ENCODE measurements at places on chromosomes 13 and 19.

DNA sequence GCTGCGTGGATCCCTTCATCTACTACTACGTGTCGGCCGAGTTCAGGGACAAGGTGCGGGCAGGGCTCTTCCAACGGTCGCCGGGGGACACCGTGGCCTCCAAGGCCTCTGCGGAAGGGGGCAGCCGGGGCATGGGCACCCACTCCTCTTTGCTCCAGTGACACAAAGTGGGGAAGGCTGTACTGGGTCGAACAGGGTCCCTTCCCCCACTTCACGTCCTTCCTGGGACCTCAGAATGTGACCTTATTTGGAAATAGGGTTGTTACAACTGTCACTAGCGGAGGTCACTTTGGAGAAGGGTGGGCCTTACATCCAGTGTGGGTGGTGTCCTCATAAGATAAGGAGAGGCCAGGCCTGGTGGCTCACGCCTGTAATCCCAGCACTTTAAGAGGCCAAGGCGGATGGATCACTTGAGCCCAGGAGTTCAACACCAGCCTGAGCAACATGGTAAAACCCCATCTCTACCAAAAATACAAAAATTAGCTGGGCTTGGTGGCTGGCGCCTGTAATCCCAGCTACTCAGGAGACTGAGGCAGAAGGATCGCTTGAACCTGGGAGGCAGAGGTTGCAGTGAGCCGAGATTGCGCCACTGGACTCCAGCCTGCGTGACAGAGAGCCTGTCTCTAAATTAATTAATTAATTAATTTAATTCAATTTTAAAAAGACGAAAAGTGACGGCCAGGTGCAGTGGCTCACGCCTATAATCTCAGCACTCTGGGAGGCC is 1.8 kb downstream of the F2RL3 start:
- DNase-seq = no peak

DNA sequence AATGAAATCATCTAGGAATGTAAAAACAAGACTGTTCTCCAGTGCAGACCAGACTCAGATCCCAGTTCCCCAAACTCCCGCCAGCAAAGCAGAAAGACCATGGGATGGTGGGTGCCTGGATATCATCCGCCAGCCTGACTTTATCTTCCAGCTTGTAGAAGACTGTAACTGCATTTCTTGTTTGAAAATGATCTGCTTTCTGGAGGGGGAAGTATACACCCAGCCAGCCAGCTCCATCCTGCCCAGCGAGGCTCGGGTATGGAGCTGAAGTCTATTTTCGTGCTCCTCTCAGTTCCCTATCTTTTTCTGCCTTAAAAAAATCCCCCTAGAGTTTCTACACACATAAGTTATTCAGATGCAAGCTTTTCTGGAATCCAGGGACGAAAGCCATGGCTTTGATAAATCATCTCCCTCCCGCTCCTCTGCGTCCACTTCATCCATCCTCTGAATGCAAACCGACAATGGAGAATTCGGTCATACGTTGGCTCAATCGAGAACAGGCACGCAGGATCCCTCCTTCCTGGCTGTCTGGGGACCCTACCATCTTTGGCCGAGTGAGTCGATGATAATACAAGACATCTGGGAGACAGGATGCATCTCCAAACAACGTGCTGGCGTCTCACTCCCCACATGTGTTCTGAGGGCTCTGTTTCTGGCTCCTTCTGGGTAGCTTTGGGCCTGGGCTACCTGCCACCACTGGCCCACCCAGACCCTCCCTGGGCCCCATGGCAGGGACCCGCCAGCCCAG is 31.2 kb downstream of the CEBPG start:
- no peak for DNase-seq

- DNase-seq = no peak
Measured at GRCh38 chr13:98216711-98217285, 39.7 kb upstream of the RNF113B start.

DNA sequence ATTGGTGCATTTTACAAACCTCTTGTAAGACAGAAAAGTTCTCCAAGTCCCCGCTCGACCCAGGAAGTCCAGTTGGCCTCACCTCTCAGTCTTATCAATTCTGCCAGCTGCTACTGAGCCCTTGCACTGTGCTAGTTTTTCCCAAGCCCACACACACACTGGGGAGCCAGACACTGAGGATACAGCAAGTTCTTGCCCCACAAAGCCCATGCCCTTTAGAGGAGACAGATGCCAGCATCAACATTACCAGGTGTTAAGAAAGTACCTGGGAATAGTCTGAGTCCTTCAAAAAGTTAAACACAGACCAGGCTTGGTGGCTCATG is 175.0 kb downstream of the PTPRS start:
- DNase-seq = no peak

DNA sequence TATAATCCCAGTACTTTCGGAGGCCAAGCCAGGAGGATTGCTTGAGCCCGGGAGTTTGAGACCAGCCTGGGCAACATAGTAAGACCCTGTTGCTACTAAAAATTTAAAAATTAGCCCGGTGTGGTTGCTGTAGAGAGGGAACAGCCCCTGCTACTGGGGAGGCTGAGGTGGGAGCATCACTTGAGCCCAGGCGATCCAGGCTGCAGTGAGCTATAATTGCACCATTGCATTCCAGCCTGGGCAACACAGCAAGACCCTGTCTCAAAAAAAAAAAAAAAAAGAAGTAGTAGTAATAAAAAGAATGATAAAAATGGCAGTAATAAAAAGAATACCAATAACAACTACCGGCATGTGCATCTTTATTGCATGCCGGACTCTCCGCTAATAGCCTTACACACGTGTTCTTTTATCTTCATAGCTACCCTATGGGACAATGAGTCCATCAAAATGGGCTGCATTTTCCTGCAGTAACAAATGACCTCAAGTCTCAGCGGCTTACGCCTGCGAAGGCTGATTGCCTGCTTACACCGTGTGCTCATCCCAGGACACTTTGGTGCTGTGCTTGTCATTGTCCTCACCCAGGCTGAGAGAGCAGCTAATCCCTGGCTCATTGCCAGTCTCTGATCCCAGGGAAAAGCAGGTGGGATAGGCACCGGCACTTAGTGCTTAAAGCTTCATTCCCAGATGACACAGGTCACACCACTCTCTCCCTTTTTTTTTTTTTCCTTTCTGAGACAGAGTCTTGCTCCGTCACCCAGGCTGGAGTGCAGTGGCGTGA is 14.4 kb upstream of the SYCN start:
- no peak for DNase-seq

- DNase-seq = no peak
Measured at GRCh38 chr19:51034704-51035103, at the start of gene KLK12. KLK12 (minus strand) TSS chr19:51035002; CDS start chr19:51034621, 381 bp downstream.

GRCh38 chr19:7792281-7792680 is 29.2 kb downstream of the CLEC4M start:
- DNase-seq = no peak

DNA sequence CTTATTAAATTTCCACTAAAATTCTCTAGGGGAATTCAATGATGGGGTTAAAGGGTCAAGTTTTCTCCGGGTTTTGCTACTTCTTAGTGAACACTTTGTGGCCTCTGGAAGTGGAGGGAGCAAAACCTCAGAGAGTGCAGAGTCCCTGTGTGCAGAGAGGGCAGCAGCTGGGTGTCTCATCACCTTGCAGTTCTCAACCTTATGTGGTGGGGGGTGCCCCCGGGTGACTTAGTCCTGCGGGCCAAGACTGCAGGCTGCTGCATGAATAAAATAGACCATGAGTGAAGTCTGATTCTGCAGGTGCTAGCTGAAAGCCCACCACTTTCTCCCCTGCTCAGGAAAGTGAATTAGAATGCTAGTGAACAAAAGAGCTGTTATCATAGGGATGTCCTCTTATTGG is 191.6 kb downstream of the DLEU7 start:
- DNase-seq = no peak

DNA sequence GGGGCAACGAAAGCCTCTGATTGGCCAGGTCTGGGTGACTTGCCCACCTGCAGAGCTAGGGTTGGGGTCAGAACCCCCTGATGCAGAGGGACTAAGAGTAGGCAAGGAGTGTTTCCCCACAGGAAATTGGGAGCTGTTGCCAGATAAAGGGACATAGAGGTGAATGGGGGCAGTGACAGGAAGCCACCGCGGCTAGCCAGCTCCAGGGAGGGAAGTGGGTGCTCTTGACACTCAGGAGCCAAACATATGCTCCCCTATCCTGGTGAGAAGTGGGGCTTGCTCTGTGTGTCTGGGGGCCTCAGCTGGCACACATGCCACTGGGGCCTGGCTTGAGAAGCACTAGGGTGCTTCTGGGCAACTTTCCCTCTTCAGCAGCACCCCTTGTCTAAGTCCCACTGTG is 26.0 kb downstream of the WDR88 start:
- DNase-seq = no peak

DNA sequence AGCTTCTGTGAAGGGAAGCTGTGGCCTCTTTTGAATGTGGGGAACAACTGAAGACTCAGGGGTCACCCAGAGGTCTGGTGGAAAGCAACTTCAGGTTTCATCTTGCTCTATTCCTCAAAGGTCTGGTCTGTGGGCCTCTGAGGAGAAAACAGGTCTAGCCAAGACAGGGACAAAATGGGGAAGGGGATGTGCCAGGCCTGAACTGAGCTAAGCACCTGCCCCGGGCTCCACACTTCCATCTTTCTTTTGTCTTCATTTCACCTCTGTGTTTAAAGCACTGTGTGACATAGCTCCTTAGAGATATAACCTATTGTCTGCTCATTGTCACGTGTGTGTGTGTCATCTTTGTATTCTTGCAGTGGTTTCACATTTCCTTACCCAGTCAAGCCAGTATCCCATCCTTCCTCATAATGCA is 19.9 kb upstream of the GDF15 start:
- DNase-seq = no peak

DNA sequence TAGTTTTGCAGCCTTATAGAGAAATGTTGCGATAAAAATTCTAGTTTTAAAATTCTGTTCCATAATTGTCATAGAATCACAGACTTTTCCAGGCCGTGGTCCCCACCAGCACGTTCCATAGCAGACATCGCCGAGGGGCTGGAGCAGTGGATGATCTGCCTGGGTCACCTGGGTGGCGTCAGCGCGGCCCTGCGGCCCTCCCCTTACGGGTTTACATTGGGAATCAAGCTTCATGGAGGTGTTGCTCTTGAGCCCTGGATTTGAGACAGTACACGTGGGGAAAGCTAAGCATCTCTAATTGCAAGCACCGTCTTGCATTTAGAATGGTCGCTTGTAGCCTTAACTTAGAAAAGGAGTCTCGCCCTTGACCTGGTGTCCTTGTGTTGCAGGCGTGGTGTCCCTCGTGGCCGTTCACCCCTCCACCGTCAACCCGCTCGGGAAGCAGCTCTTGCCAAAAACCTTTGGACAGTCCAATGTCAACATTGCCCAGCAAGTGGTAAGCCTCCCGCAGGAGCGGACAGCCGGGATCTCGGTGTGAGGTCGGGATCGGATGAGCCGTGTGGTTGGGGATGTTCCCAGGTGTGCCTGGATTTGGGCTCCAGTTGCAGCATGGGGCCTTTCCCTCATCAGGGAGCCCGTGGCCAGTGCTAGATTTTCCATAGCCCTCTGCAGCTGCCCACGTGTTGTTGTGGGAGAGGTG is 35.1 kb downstream of the ATP4B start:
- DNase-seq = no peak

DNA sequence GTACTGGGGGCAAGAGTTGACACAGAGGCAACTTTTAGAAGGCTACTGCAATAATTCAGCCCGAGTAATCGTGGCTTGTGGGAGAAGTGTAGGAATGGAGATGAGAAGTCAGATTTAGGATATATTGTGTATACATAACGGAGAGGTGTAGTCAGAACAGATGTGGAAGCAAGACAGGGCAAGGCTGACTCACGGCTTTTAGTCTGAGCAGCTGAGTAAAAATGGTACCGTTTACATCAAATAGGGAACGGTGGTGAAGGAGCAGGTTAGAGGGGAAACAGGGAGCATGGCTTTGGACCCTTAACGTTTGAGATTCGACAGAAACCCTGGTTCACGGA is 796 bp upstream of the LSM14A start:
- no peak for DNase-seq

DNA sequence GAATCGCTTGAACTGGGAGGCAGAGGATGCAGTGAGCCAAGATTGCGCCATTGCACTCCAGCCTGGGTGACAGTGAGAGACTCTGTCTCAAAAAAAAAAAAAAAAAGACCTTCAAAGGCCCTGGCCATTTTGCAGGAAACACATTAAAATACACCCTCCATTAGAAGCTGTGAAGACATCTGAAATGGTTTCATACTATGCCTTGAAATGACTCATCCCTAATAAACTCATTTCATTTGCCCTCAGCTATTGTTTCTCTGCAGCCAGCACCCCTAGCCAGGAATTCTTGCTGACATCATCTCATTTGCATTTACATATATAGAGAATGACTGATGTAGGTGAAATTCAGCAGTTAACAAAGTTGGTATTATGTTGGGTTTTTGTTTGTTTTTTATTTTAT is 8.7 kb downstream of the EML2 start:
- no peak for DNase-seq

DNA sequence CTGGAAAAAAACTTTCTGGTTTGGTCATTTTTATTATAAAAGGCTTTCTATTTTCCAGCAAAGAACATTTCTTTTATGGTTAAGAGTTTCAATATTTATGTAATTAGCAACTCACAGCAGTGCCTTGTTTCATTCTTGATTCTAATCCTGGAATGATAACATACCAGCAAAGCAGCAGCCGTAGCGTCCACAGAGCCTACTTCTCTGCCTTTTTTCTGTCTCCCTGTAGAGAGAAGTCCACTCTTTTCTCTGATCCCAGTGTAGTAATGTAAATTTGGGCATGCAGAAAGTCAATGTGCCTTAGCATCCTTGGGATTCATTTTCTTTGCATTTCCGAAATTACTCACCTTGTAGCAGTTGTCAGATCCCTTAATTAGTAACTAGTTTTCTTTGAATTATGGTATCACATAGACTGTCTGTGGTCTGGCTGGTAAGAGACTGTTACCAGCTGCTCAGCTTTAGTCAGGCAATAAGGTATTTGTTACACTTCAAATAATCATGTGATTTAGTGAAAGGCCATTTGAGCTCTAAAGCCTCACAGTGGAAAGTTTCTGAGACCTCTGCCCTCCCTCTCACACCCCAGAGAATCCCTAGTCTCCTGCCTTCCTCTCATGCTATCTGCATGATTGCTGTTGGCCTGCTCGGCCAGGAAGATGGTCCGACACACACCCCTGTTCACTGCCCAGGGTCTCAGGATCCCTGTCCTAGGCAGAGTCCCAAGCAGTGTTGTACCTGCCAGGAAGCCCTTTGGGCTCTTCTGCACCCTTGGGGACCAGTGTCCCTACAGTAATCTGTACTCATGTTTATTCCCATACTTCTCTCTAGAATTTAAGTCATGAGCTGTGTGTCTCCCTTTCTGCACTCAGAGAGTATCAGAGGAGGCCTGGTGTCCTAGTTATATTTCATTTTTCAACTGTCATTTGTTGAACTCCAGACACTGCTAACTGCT is 86.3 kb downstream of the LRCH1 start:
- DNase-seq = no peak

DNA sequence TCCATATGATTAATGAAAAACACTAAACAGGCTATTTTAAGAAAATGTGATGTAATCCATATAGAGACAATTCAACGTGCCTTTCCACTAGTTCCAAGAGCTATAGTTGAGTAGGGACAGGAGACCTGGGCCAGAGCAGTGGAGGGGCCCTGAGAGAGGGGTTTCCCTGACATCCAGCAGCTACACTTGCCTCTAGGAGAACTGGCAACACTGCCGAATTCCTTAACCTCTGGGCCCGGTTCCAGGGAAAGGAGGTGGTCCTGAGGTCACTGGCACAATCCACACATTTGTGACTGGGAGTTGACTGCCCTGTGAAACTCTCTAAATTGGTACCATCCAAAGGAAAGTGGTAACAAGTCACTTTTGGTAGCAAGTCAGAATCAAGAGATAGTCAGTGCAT is 264.4 kb downstream of the DCLK1 start:
- no peak for DNase-seq

GRCh38 chr13:53048880-53049279 is 20.3 kb downstream of the OLFM4 start:
- no peak for DNase-seq

Data from stimulated activated naive CD4-positive, alpha-beta T cell (primary cell).